Sigmoid colon (tissue), 7 donors: ENCODE measurements at places on chromosomes 4 and X. TPM values are rescaled to one million over a fixed set of nuclear protein-coding genes. Genes with fewer than 3 reads are reported as not detected.

DNA sequence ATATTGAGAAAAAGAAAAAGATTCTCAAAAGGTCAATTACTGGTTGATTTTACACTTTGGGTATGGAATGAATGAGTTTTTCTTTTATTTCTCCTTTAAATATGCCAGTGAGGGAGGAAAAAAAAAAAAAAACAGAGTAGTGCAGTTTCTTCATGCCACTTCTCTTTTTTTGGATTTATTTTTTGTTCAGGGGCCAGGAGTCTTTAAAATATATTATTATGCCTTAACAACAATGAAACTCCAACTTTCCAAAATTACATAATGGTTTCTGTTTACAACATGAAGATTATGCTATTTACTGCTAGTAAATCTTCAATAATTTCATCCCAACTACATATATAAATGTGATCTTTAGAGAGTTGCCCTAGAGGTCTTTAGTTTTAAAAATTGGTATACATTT is 31.9 kb downstream of the DTHD1 start:
- H3K36me3 ChIP-seq: no peaks in the 10 kb centered on the region
- no peak for DNase-seq
- no peaks in the 10 kb centered on the region for H3K4me1 ChIP-seq
- H3K4me3 ChIP-seq: no peak overlapping the region
- H3K27me3 ChIP-seq: no peaks in the 10 kb centered on the region

DNA sequence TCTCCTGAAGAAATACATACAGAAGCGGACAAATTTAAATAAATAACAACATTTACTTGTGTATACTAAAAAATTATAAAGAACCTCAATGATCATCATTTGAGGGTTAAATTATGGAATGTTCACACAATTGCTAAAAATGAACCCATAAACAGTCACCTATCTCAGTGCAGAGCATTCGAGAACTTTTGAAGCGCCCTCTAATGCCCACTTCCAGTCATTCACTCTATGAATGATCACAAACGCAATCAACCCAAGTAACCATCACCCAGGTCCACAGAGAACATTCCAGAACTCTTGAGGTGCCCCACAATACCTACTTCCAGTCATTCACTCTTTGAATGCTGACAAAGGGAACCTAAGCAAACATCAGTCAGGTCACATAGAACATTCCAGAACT is 103.5 kb upstream of the PLAC1 start:
- H3K27ac ChIP-seq: no peak overlapping the region
- H3K36me3 ChIP-seq: no peaks in the 10 kb centered on the region
- no peaks in the 10 kb centered on the region for H3K27me3 ChIP-seq
- no peak for DNase-seq
- H3K4me1 ChIP-seq: no peaks in the 10 kb centered on the region
- H3K4me3 ChIP-seq: no peak overlapping the region

DNA sequence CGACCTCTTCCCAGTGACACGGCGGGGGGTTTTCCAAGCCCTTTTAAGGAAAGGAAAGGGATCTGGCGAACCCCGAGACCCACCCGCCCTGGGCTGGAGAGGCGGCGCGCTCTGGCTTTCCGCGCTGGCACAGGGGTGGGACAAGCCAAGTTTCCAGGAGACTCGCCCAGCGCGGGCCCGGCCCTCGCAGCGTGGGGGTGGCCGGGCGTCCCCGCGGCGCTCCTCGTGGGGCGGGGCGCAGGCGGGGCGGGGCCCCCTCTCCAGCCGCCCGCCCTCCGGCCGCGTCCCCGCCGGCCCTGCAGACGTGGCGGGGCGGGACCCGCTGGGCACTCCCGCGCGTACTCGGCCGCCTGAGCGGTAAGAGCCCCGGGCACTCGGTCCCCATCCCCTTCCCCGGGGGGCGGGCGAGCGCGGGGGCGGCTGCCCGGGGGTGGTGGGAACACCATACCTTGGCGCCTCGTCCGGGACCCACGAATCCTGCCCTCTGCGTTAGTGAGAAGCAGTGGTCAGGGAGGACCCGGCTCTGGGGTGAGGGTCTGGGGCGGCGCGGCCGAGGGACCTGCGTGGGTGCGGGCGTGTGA is at the start of gene FAM114A1:
TSS of gene FAM114A1 (plus strand) at position 329 of the 581 bp plus-strand sequence. CDS start 10,273 bp downstream, outside the sequence.
- no peaks in the 10 kb centered on the region for H3K27me3 ChIP-seq
- DNase-seq: peak; percentile 91
- no peaks in the 10 kb centered on the region for H3K36me3 ChIP-seq

GRCh38 chr4:76201276-76201675 is 12.3 kb downstream of the SCARB2 start:
- DNase-seq: no peak
- H3K4me1 ChIP-seq: peaks cover 91% of the 10 kb centered on the region
- no peaks in the 10 kb centered on the region for H3K36me3 ChIP-seq
- no peak overlapping the region for H3K4me3 ChIP-seq
- no peak overlapping the region for H3K27ac ChIP-seq
- H3K27me3 ChIP-seq: no peaks in the 10 kb centered on the region

DNA sequence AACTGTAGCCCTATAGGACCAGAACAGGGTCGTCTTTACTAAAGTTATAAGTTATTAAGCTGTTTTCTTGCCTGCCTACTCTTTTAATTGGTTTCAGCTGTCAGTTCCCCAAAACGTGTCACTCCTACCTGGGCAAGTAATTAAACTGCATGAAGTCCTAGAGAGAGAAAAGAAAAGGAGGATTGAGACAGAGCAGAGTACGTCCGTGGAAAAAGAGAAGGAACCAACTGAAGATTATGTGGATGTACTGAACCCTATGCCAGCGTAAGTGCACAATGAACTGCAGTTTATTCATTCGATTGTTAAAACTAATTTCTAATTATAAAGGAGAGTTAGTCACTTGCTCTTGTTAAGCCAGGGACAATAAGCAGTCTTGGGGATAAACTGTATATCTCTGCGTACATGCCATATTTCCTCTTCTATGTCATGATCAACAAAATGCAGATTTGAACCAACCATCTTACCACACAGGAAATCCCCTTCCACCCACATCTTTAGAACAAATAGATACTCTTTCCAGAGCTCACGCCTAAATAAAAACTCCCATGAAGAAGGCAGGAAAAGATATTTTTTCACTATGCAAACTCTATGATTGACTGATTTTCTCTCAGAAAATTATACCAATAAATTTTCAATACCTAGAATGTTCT is 22.8 kb downstream of the STAP1 start:
- no peaks in the 10 kb centered on the region for H3K4me1 ChIP-seq
- no peak for DNase-seq
- no peaks in the 10 kb centered on the region for H3K27me3 ChIP-seq

GRCh38 chrX:124720532-124720931 is 374.2 kb downstream of the SH2D1A start:
- no peak for DNase-seq
- no peaks in the 10 kb centered on the region for H3K4me1 ChIP-seq
- no peak overlapping the region for H3K4me3 ChIP-seq
- H3K36me3 ChIP-seq: no peaks in the 10 kb centered on the region
- no peak overlapping the region for H3K27ac ChIP-seq
- no peaks in the 10 kb centered on the region for H3K27me3 ChIP-seq

DNA sequence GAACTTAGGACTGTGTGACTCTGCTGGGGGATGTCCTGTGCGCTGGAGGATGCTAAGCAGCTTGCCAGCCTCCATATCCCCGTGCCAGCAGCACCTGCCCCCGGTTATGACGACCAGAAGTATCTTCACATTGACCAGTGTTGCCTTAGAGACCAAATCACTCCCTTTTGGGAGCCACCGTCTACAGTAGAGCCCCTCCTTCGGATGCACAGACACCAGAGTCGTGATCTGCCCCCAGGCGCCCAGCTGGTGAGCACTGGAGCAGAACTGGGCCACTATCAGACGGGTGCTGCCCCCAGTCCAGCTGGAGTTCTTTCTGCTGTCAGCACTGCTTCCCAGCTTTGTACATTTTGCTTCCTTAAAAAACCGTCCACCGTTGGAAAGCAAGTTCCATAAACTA is 30.0 kb upstream of the TADA2B start:
- peaks cover 7% of the 10 kb centered on the region for H3K36me3 ChIP-seq
- H3K27me3 ChIP-seq: no peaks in the 10 kb centered on the region
- peaks cover 4% of the 10 kb centered on the region for H3K4me1 ChIP-seq
- no peak for DNase-seq

GRCh38 chr4:118923891-118924290 is 35.2 kb downstream of the SYNPO2 start:
- no peaks in the 10 kb centered on the region for H3K27me3 ChIP-seq
- peaks cover 90% of the 10 kb centered on the region for H3K4me1 ChIP-seq
- DNase-seq: no peak
- no peak overlapping the region for H3K4me3 ChIP-seq
- H3K27ac ChIP-seq: peak overlapping the region; percentile 64

DNA sequence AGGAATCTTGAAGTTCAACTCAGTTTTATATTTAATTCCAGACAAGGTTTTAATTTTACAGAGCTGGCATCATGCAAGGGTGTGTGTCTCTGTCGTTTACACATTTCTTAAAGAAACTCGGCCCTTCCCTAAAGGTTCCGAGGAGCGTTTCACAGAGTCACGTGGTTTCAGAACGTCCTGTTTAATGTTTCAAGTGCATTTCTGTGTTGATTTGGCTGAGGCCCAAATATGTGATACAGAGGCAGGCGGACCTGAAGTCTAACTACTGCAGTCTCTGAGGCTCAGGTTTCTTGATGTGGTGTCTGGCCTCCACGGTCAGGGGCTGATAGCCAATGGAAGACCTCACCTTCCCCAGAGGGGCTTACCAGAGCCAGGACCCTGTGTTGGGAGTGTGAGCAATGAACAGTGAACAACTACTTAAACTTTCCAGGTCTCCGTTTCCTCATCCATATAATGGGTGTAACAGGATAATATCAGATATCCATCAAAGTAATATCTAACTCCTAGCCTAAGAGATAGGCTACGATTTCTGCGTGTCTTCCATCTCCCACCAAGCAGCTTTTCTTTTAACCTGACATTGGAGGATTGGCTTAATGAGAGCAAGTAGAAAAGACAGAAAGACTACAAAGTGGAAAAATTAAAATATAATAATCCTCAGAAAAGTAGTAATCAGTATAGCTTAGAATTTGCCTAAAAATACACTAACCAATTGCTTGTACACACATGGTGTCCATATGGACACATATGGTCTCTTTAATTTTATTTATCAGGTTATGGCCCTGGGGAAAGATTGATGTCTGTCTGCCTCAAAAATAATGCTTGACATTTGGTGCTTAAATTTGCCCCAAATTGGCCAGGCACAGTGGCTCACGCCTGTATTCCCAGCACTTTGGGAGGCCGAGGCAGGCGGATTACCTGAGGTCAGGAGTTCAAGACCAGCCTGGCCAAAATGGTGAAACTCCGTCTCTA is 50.0 kb upstream of the TRIM2 start:
- H3K27me3 ChIP-seq: no peaks in the 10 kb centered on the region
- peak overlapping the region; percentile 61 for H3K4me3 ChIP-seq
- no peak for DNase-seq
- H3K36me3 ChIP-seq: no peaks in the 10 kb centered on the region

DNA sequence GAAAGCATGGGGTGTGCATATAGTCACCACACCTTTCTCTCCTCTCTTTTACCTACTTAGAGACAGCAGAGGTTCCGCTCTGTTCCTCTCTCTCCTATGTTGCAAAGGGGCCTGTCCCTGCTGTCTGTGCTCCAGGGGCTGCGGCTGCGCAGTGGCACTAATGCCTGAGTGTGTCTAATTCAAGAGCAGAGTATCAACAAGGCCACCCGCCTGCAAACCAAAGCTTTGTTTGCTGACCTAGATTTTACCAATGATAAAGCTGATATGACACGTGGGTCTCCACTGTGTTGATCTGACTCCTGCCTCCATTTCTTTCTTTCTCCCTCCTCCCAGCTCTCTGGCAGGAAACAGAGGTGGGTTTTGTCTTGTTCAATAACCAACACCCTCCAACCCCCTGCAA is 74.9 kb downstream of the NSG1 start:
- no peak for DNase-seq
- H3K4me3 ChIP-seq: no peak overlapping the region
- H3K4me1 ChIP-seq: no peaks in the 10 kb centered on the region
- H3K27me3 ChIP-seq: no peaks in the 10 kb centered on the region
- no peak overlapping the region for H3K27ac ChIP-seq

- H3K27me3 ChIP-seq: no peaks in the 10 kb centered on the region
- no peaks in the 10 kb centered on the region for H3K36me3 ChIP-seq
- no peak overlapping the region for H3K4me3 ChIP-seq
- no peaks in the 10 kb centered on the region for H3K4me1 ChIP-seq
- no peak overlapping the region for H3K27ac ChIP-seq
- DNase-seq: peak; percentile 8
Measured at GRCh38 chrX:129790146-129790545, 10.4 kb downstream of the SASH3 start.

GRCh38 chrX:639151-639550 is 8.6 kb downstream of the SHOX start:
- no peak overlapping the region for H3K4me3 ChIP-seq
- no peak overlapping the region for H3K27ac ChIP-seq
- H3K27me3 ChIP-seq: peaks cover 91% of the 10 kb centered on the region
- no peaks in the 10 kb centered on the region for H3K36me3 ChIP-seq

- no peak for DNase-seq
- H3K4me1 ChIP-seq: no peaks in the 10 kb centered on the region
- H3K27me3 ChIP-seq: no peaks in the 10 kb centered on the region
- H3K36me3 ChIP-seq: no peaks in the 10 kb centered on the region
- H3K27ac ChIP-seq: no peak overlapping the region
Measured at GRCh38 chr4:182862141-182862875, 54.9 kb downstream of the DCTD start.

- no peak overlapping the region for H3K4me3 ChIP-seq
- H3K27ac ChIP-seq: peak overlapping the region; percentile 46
- no peaks in the 10 kb centered on the region for H3K27me3 ChIP-seq
- no peaks in the 10 kb centered on the region for H3K36me3 ChIP-seq
- H3K4me1 ChIP-seq: peaks cover 40% of the 10 kb centered on the region
Measured at GRCh38 chr4:158826057-158826456, 57.2 kb downstream of the FNIP2 start.

DNA sequence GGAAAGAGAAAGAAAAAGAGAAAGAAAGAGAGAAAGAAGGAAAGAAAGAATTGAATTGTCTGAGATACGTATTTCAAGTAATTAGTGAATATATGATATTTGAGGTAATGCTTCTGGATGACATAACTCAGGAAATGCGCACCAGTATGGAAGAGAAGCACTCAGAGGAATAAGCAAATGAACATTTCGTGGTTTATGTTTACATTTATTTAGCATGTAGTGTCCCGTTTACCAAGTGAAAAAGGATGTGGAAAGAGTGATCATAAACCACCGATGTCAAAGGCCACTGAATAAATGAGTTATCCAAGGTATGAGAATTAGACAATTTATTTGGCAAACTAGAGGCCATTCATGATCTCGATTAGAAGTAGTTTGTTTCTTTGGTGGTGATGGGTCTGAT is 200.4 kb downstream of the ARAP2 start:
- H3K27me3 ChIP-seq: no peaks in the 10 kb centered on the region
- no peak for DNase-seq
- H3K4me1 ChIP-seq: no peaks in the 10 kb centered on the region
- H3K27ac ChIP-seq: no peak overlapping the region
- no peaks in the 10 kb centered on the region for H3K36me3 ChIP-seq
- no peak overlapping the region for H3K4me3 ChIP-seq

- no peak overlapping the region for H3K27ac ChIP-seq
- no peak overlapping the region for H3K4me3 ChIP-seq
- no peak for DNase-seq
- H3K36me3 ChIP-seq: no peaks in the 10 kb centered on the region
Measured at GRCh38 chrX:149433051-149433450, 72.1 kb downstream of the IDS start.

Gene UGT8
- 0.14 TPM for total RNA-seq

Gene CXCL1
- 1.5 TPM for total RNA-seq

Gene MAGEB6
- total RNA-seq: not detected

Gene ARR3
- not detected for total RNA-seq

Gene TMEM31
- not detected for total RNA-seq

Gene CEP135
- total RNA-seq: 6.4 TPM

Gene BEND2
- total RNA-seq: not detected

Gene SMIM10
- total RNA-seq: 9.3 TPM
